ENCODE measurements at places on chromosomes 13 and 19.

DNA sequence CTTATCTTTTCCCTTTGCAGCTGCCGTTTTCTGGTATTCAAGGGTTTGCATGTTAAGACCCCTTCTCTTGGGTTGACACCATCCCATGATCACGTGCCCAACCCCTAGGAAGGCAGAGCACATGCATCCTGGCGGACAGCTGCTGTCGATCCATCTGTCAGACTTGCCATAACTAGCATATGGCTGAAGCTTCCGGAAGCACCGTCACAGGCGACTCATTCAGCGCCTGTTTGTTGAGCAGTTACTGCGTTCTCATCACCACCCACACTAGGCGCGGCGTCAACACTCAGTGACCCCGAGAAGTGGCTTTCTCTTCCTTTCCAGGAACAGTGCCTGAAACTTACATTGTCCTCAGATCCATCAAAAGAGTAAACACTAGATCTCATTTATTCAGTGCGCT is 93.6 kb downstream of the SOX1 start:
- DNase-seq = no peak

DNA sequence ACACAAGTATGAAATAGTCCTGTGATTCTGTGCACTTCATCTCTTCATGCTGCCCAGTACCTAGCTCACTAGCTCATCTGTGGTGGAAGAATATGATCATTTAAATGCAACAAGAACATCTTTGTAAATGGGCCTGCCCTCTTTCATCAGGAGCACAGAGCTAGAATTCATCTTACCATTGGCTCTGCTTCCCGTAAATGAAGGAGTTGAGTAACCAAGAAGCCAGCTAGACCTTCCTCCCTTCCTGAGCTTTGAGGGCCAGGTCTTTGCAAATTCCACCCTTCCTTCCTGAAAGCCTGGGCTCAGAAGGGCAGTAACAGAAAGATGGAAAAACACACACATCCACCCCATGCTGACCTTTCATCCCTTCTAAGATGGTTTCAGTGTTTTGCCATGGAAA is 82.0 kb downstream of the FRY start:
- no peak for DNase-seq

DNA sequence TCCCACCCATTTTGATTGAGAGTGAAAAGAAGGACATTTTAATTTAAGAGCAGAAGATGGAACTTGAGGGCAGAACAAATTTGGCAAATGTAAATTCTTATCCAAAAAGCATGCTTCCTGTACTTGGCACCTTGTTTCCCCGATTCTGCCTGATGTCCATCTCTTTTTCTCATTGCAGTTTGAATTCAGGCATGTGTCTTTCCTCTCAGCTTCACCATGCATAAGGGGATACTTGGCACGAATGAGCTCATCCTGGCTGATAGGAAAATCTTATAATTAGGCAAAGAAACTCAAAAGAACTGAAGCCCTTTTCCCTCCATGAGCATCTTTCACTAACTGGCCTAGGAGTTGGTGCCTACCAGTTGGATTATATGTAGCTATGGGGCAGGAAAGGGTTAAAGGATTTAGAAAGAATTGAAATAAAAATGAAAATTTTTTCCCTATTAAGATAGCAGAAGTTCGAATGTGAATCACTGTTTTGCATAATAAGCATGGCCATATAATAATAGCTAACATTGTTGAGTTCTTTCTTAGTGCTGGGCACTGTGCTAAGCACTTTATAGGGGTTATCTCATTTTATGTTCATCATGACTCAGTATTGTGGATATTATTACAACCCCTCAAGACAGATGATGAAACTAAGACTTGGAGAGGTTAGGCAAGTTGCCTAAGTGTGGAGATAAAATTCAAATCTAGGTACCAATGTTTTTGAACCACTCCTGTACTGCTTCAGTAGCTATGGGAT is 386.6 kb downstream of the KCNRG start:
- no peak for DNase-seq

DNA sequence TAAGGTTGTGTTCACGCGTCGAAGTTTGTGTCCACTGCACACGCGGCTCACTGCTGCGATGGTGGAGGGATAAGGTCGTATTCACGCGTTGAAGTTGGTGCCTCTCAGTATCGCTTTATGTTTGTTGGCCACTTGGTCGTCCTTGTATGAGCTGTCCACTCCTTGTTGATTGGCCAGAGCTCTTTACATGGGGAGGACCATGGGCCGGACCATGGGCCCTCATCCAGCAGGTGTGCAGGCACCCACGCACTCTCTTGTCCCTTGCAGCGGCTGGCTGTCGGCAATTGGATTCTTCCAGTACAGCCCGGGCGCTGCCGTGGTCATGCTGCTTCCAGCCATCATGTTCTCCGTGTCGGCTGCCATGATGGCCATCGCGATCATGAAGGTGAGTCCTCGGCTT is 17.6 kb downstream of the ADAT3 start:
- no peak for DNase-seq

DNA sequence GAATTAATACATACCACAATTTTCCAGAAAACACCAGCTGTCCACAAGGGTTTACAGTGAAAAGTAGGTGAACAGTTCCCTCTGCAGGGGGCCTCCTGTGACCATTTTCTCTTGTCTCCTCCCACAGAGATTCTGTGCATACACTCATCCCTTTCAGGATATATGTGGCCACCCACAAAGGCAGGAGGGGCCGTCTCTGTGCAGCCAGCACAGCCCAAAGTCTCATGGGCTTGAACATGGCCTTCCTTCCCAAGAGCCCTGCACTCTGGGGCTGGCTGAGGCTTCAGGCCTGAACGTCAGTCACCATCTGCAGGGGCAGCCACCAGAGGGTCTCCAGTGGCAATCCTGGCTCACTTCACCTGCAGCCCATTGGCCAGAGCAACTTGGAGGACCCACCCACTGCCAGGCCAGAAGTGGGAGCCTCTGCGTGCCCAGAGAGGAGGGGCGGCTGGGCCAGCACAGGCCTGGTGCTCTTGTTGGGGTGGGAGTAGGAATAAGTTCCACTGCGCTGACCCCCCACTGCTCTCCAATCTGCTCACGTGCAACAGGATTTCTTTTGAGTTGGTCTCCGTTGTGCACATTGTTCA is 25.1 kb downstream of the TMEM161A start:
- peak; percentile 29 for DNase-seq

DNA sequence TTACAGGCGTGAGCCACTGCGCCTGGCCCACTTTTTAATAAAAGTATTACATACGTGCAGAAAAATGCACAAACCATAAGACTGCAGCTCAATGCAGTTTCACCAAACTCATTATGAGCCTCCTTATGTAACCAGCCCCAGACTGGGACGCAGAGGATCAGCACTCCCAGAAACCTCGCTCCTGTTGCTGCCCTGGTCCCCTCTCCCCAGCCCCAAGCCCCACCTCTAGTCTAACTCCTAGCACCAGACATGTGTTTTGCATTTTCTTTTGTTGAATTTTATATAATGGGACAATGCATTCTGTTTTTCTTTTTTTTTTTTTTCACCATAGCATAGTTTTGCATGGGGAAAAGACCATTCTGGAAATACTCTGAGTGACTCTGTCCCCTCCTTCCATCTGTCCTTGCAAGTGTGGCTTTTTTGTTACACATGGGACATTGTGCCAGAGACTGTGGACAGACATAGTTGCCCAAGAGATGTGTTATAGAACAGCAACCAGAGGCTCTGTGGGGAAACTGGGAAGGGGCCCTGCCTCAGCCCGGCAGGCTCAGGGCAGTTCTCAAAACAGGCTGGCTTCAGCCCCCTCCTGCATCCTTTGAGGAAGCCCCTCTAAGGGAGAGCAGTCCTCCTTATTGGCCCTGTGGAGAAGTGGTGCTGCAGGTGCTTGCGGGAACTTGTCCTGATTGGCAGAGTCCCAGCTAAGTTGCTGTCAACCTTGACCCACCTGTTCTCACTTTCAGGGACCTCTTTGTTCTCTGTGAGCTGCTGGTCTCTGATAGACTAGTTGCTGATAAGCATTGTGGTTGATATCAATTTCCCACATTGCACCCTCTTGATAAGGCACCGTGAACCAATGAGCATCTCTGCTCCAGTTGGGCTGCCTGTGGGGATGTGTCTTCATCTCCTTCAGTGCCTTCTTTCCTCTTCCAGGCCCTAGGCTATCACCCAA is 13.8 kb upstream of the OLFM4 start:
- DNase-seq = no peak

Measured in HAP-1 (cell line).